ENCODE measurements at places on chromosomes 5 and 9.

GRCh38 chr9:105667867-105668266 is 5.6 kb downstream of the TAL2 start:
- no peak for DNase-seq

DNA sequence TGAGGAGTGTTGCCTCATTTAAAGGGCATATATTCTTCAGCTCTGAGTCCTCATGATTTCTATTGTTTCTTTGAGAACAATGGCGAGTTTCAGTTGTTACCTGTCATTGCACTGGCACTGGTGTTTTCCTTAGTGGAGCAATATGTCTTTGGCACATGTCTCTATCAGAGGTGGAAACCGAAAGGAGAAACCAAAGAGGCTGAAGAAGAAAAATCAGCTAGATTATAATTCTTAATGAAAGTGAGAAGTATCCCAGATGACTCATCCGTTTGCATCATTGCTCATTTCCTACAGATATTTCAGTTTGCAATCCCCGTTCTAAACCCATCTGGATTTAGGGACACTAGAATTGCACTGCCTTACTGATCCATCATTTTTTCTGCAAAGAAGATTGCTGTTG is 324.6 kb downstream of the TMEM232 start:
- DNase-seq, result no peak

DNA sequence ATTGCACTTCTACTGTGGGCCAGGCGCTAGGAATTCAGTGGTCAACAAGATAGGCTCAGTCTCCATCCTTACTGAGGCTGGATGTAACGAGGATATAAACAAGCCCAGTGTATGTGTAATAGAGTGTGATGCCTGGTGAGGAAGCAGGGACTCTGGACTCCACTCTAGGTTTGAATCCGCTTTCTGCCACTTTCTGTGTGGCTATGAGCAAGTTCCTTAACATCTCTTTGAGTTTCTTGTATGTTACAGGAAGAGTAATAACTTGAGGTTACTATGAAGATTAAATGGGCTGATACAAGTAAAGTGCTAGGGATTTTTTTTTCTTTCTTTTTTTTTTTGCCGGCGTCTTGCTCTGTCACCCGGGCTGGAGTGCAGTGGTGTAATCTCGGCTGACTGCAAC is 12.4 kb downstream of the DOCK2 start:
- DNase-seq, result no peak

DNA sequence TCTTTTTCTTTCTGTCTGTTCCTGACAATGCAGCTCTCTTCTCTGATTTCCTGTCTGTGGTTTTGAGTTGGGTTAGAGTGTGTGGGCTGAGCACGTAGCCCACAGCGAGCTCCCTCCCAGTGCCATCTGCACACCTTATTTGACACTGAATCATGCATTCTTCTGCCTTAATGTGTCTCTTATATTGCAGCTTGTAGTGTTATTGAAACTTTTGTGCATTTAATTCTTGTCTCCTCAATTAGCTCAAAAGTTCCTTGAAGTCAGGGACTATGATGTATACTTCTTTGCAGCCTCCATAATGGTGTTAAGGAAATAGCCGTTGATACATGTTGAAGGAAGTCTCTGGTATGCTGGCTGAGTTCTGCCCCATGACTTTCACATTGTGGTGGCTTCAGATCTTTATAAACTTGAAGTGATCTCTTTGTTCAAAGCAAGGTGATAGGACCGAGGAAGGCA is 576.2 kb upstream of the CLINT1 start:
- DNase-seq, result no peak

DNA sequence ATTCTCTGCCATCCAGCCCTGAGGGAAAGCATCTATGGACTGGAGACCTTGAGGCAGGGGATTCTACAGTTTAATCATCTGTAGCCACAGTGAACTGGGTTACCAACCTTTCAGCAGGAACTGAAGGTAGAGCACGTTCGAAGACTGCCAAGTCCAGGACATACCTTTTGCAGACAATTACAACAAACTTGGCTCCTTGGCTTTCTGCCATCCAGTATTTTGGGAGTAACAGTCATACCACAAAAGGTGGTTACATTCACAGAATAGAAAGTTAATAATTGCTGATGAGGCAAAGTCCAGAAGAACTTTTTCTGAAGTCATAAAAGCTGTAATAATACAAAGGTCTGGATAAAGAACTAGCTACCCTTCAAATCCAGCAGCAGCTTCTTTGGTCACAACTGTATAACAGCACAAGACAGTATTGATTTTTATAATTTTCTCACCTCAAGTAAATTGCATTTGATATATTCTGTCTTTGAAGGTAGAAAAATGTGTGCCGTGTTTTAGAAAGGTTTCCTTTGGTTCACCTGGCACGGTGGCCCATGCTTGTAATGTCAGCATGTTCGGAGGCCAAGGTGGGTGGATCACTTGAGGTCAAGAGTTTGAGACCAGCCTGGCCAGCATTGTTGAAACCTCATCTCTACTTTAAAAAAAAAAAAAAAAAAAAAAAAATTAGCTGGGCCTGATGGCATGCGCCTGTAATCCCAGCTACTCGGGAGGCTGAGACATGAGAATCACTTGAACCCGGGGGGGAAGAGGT is 236.6 kb downstream of the NR3C1 start:
- DNase-seq, result no peak

- no peak for DNase-seq
Observed at GRCh38 chr9:78230761-78231160, 5.1 kb upstream of the CEP78 start.

- DNase-seq, result no peak
Observed at GRCh38 chr5:100575815-100576214, 40.6 kb downstream of the FAM174A start.

DNA sequence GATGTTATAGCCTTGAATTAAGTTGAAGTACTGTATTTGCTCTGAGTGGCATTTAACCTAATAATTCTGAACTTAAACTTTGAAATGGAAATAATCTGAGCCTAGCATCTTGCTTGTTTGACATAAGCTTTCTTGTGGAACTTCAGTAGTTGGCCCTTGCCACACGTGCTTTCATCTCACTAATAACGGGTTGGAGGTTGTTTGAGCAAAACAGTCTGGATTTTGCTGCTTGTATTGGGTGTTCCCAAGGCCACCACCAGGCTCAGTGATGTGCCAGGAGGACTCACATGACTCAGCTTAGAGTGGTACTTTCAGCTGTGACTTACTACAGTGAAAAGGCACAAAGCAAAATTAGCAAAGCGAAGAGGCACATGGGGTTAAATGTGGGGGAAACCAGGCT is 35.7 kb downstream of the SECISBP2 start:
- DNase-seq, result no peak

- no peak for DNase-seq
Observed at GRCh38 chr5:21244982-21245381, 1257.0 kb upstream of the CDH18 start.

GRCh38 chr5:88833371-88834130 is 49.4 kb downstream of the MEF2C start:
- no peak for DNase-seq

DNA sequence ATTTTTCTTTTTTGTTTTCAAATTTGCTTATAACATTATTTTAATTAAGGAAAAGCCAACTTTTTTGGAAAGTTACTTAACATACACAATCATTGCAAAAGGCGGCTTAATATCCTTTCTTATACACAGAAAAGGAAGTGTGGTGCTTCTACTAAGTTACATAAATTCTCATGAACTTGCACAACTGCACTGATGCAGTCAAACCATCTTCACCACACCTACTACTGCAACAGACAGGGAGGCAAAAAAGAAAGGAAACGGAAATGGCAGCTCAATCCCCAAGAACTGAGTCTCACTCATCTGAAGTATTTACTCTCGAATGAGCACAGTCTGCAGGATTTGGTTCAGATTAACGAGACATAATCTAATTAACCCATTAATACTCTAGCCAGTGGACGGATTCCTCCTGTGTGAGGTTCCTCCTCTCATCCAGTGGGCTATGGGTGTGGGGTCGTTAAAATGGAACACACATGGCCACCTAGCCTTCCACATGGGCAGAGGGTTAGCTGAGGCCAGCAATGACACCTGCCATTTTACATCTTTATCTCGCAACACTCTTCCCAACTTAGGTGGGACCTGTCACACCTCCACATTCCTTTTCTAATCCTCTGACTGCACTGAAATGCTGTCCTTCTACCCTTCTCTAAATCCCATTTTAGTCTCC is 30.0 kb downstream of the GOLM1 start:
- DNase-seq, result no peak

DNA sequence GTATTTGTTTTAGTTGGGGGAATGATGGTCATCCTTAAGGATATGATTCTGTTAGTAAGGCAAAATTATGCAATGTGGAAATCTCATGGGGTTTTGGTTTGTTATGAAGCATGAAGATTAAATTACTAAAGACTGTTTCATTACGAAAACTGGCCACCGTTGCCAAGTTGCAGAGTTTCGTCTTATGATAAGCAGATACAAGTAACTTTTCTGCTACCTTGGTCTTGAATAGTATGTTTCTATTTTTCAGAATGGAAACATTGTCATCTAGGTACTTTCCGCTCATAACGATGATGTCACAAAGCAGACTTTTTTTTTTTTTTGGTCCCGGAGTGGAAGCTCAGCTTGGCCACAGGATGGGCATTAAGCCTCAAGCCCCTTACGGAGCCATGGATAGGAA is 4.2 kb downstream of the CCNI2 start:
- no peak for DNase-seq

DNA sequence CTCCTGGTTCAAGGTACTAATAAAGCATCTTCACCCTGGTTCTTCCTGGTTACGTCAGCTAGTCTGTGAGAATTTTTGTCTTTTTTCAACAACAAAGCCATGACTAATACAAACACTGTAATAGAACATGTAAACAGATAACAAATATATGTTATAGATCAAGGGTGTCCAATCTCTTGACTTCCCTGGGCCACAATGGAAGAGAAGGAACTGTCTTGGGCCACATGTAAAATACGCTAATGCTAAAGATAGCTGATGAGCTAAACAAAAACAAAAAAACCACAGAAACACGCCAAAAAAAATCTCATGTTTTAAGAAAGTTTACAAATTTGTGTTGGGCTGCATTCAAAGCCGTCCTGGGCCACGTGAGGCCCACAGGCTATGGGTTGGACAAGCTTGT is 124.5 kb upstream of the GNA14 start:
- no peak for DNase-seq

- DNase-seq, result no peak
Observed at GRCh38 chr5:16759147-16759773, 142.5 kb upstream of the RETREG1 start.

DNA sequence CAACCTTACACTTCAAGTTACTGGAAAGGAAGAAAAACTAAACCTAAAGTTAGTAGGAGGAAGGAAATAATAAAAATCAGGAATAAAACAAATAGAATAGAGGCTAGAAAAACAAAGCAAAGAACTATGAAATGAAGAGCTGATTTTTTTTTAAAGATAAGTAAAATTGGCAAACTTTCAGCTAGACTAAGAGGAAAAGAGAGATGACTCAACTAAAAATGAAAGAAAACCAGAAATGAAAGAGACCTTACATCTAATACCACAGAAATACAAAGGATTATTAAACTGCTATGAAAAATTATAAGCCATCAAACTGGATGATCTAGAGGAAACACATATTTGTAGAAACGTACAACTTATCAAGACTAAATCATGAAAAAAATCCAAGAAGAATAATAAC is 60.0 kb downstream of the PRRC1 start:
- DNase-seq, result no peak

- no peak for DNase-seq
Observed at GRCh38 chr9:70347046-70347445, 67.4 kb downstream of the KLF9 start.

DNA sequence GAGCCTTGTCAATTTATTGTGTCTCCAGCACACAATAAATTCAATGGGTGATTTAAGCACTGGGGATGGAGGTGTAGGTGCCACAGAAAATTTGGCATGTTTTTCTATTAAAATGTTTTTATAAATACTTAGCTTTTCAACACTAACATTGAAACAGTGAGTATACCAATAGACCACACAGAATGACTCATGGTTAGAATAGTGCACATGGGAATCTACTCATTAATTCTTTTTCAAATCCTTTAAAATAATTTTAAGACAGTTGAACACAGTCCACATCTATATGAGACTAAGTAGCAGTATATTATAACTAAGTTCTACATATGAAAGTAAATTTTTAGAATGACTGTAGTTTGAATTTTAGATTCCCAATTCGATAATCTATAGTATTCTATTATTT is 67.1 kb downstream of the LNPEP start:
- no peak for DNase-seq

- no peak for DNase-seq
Observed at GRCh38 chr9:72947984-72948465, 4.8 kb downstream of the ALDH1A1 start.

Data from stimulated activated CD8-positive, alpha-beta memory T cell treated with anti-CD3 and anti-CD28 coated beads, Interleukin-4, amount 100 ng/mL, for 1 hour (primary cell).